Right ventricle myocardium inferior (tissue), 1 donor: ENCODE measurements at places on chromosomes 3 and 15.

GRCh38 chr3:182121401-182121800, 409.7 kb downstream of the SOX2 start:
- no peak for DNase-seq

DNA sequence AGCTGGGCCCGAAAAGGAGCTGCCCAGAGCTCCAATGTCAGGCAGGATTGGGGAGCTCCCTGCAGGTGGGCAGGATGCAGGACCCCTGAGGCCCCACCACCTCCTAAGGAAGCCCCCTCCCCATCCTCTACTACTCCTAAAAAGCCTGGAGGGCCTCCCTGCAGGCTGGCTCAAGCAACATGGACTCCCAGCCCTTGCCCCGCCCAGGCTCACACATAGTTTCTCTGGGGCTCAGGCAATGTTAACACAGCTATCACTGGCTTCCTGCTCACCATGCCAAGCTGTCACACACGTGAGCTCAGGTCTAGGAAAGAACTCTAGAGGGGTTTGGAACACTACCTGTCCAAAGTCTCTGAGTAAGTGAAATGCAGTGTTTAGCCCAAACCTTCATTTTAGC, 65.4 kb upstream of the ZNF148 start:
- no peak for DNase-seq

GRCh38 chr3:177334803-177335202, 137.5 kb upstream of the TBL1XR1 start:
- no peak for DNase-seq

DNA sequence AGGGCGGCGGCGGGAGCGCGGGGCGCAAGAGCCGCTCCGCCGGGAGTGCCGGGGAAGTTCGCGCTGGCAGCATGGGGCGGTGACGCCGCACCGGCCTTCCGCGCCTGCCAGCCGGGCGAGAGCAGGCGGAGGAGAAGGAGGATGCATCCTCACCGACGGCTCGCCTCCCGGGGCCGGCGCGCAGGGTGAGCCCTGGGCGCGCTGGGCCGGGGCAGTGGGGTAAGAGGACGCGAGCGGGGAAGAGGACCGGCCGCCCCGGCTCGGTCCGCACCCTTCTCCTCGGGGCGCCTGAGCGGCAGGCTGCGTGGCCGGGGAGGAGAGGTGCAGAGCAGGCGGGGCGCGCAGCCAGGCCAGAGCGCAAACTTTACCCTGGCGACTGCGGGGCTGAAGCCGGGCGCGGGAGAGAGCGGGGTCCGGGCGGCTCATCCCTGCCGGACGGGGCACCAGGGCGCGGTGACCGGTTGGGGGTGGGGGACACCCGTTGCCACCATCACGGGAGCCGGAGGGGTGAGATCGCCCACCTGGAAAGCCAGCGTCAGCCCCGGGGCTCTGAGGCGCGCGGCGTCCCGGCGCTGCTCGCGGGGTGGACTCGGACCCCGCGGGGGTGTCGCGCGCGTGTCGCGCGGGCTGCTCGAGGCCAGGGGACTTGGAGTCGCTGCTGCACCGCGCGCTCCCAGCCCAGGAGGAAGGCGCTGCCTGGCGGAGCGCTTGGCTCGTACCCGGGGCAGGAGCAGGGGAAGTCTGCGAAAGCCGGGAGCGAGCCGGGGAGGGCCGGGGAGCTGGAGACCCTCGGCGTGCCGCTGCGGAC, 542 bp downstream of the GABRA5 start:
- DNase-seq, result no peak

- DNase-seq, result no peak
Observed at GRCh38 chr3:156728267-156728985, 54.0 kb downstream of the TIPARP start.

- DNase-seq, result no peak
Observed at GRCh38 chr15:91950631-91951329, 97.3 kb downstream of the SLCO3A1 start.

GRCh38 chr15:90003736-90004135, 2.6 kb downstream of the ZNF710 start:
- DNase-seq, result no peak

DNA sequence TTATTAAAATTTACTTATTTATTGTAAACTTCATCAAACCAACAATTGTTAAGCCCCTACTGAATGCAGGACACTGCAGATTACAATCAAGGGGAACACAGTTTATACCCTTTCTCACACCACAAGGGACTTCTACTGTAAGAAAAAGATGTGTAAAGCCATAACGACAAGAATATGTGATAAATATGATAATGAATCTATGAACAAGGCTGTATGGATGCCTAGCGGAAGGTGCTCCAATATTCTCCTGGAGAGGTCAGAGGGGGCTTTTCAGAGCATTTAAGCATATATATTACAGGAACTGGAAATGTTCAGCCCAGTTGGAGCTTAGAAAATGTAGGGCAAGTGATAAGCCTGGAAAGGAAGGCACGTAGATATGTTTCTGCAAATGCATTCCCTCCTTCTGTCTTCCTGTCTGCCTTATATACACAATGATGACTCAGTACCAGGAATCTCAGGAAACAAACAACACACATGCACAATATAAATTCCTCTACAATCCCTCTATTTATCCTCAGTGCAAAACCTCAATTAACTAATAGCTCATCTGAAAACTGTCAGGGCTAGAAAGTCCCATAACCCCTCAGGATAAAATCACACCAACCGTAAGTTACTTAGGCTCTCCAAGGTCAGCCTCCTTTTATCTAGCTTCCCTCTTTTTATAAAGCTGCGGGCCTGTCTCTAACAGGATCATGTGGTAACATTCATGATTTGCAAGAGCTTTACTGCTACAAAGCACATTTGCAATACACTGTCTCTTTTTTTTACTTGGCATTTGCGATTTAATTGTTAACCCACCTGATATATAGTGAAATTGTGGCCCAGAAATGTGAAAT, 393.1 kb downstream of the LPP start:
- DNase-seq, result no peak

GRCh38 chr3:68988740-68989139, 24.7 kb downstream of the EOGT start:
- DNase-seq, result no peak

GRCh38 chr15:79798311-79798710, 98.5 kb downstream of the MTHFS start:
- no peak for DNase-seq

- no peak for DNase-seq
Observed at GRCh38 chr3:195556390-195556789, 13.3 kb upstream of the PPP1R2 start.

DNA sequence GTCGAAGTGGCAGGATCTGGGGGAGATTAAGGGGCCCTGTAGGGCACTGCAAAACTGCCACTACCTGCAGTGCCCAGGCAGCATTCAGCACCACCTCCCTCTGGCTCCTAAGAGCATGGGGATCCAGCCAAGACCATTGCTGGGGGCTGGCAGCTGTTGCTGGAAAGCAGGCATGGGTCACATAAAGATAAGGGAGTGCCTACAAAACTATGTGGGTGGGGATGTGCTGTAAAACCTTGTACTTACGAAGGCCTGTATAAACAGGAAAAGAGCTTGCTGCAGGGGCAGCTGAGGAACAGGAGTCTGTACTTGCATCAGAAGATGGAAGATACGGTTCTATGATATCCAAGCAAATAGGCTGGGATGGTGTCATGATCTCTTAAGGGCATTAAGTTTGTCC, 27.1 kb downstream of the IL20RB start:
- DNase-seq, result no peak

GRCh38 chr3:32077260-32078084, 28.9 kb upstream of the GPD1L start:
- DNase-seq, result peak; percentile 58

GRCh38 chr3:140695361-140696061, 17.6 kb downstream of the TRIM42 start:
- DNase-seq, result no peak

DNA sequence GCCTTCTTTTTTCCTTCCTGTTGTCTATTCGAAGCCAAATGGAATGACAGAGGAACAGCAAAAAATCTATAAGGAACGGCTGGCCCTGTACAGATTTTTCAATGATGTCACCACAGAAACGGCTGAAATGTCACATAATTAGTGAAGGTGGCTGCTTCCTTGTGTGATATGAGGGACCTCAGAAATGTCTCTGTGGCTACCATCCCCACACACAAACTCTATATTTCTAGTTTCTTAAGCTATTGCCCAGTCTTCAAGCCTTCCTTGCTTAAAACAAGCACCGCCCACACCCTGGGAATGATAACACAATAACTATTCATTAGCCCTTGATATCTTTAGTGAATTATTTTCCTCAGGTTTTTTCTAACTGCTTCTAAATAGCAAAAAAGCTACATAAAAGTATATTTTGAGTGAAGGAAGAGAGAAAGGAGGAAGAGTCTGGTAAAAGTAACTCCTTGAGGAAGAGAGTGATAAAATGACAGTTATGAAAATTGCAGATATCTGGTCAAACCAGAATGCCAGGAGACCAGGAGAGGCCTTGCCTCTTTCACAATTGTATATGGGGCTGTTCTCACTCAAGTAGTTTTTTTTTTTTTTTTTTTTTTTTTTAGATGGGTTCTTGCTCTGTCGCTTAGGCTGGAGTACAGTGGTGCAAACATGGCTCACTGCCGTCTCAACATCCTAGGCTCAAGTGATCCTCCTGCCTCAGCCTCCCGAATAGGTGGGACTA, 38.7 kb downstream of the FMN1 start:
- DNase-seq, result no peak

DNA sequence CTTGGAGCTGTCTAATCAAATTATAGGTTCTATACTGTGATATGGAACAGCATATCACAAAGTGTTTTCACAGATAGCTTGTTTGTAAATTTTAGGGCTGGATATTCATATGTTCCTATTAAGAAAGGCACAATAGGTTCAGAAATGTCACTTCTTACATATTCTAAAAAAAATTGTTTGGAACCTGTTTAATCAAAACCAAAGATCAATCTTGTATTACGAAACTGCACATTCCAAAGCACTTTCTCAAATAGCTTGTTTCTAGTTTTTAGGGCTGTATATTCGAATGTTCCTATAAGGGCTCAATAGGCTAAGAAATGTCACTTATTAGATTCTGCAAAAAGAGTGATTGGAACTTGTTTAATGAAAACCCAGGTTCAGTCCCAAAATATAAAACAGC, 67.4 kb upstream of the OSBPL11 start:
- DNase-seq, result no peak

- DNase-seq, result no peak
Observed at GRCh38 chr3:47427866-47428265, 47.0 kb downstream of the PTPN23 start.

- DNase-seq, result no peak
Observed at GRCh38 chr3:154901278-154901677, 178.8 kb upstream of the MME start.

- DNase-seq, result no peak
Observed at GRCh38 chr3:284322-284721, 87.8 kb downstream of the CHL1 start.

GRCh38 chr3:141426404-141427034, 58.2 kb downstream of the ZBTB38 start:
- peak; percentile 88 for DNase-seq

DNA sequence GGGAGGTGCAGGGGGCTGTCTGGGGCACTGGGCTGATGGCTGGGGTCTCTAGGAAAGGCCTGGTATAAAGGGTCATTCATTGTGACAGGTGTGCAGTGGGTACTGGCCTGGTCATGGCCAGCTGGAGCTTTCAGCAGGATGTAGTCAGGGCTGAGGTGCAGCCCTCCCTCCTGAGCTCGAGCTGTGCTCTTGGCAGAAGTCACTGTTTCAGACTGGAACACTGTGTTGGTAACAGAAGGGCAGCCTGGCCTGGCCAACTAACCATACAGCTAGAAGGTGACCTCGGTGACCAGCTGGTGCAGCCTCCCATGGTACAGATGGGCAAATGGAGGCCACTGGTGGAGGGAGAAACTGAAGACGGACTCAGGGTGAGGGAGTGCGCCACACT, 34.4 kb upstream of the LCTL start:
- no peak for DNase-seq

DNA sequence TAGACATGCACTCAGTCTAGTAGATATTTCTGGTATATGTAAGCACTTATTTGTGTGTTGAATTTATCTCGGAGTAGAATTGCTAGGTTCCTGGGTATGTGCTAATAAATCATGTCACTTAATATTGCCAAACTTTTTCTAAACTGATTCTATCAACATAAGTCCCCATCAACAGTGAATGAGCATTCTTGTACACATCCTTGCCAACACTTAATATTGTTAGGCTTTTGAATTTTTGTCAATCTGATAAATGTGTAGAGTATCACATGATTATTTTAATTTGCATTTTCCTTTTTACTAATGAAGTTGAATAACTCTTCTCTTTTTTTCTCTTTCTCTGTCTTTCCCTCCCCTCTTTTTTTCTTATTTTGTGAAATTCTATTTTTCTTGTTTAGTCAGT, 33.3 kb upstream of the CEMIP start:
- no peak for DNase-seq

DNA sequence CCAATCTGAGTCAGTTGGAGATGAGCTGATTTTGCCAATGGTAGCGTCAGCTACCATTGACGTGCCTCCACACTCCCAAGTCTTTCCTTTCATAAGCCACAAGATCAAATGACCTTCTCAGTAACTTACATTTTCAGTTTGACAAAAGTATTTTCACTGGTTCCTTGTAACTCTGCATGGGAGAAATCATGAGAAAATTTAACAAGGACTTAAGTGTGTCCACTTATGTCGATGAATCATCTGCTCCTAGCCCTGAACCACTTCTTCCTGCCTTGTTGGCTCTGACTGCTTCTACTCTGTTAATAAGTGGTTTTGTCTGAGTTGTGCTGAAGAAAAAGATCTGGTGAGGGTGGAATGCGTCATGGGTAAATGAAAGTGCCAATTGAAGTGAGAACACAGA, 101.2 kb downstream of the NFKBIZ start:
- DNase-seq, result no peak

GRCh38 chr15:89332446-89332845, 2.2 kb downstream of the POLG start:
- DNase-seq, result no peak

GRCh38 chr3:182393151-182393550, 400.2 kb upstream of the ATP11B start:
- DNase-seq, result no peak

GRCh38 chr15:64875641-64876223, 34.0 kb downstream of the PLEKHO2 start:
- DNase-seq, result no peak

DNA sequence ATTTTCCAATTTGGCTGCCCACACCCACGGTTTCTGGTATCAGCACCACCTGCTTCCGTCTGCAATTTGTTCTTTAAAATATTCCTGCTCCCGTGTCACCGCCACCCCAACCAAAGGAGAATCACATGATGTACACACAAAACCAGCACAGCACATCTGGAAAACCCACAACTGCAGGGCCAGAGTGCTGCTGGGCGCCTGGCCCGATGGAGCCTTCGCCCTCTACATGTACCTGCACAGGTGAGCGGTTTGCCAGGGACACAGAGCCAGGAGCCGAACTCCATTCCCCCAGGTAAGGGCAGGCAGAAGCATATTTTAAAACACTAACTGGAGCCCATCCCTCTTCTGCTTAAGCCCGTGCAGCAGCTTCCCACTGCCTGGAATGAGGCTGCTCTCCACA, 75.6 kb downstream of the ADAMTS17 start:
- DNase-seq, result no peak
